ENCODE measurements at places on chromosomes 2 and 18.

DNA sequence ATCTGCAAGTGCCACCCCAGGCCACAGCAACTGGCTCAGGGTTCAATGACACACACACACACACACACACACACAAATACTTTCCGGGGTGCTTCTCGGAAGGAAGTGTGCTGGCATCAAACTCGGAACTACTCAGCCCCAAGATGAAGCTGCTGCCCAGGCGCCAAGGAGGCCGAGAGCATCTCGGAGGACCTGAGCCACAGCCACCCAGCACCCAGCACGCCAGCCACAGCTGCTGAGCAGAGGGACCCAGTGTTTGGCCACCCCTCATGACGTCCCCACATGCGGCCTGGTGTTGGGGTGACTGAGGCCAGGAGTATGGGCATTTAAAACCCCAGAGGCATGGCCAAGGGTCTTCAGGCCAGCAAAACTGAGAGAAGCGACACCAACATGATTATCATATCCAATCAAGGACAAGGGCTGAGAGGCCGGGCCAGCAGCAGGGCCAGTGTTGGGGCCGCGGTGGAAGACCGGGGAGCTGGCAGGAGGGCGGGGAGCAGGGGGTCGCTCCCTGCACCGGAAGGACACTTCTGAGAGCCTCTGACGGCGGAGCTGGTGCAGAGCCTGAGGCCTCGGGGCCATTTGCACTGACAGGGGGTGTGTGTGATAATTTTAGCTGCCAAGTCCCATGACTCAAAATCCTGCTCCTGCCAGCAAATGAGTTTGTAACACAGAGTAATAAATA is 61.8 kb downstream of the BIN1 start:
- no peak for DNase-seq

DNA sequence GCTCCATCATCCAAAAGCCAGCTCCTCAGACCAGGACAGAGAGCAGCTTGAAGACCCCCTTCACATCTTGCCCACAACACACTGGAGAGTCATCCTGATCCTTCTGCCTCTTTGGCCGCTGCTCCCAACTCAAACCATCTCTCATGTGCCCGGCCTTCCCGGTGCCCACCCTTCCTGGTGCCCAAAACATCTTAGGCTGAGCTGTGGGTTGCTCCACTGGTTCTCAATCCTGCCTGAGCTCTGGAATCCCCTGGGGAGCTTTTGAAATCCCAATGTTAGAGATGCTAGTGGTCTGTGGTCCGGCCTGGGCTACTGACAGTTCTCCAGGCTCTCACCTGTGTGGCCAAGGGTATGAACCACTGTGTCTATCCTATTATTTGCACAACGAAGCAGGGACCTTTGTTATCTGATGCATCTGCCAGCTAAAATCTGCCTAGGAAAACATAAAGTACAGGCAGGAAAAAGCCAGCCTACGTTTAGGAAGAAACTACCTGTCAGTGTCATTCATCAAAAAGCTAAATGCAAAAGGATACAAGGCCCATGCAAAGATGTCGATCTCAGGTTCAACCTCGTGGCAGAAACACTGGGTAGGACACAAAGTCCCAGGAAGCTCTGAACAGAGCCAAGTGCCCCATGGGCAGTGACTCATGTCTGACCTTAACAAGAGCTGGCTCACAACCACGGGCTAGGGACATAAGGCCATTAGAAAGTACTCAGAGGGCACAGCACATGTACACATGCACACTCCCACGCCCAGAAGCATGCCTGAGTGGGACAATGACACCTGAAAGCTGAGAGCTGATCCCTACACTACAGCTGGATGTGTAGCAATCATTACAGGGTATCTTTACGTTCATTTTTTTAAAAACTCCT is 30.8 kb downstream of the TBC1D8 start:
- no peak for DNase-seq

DNA sequence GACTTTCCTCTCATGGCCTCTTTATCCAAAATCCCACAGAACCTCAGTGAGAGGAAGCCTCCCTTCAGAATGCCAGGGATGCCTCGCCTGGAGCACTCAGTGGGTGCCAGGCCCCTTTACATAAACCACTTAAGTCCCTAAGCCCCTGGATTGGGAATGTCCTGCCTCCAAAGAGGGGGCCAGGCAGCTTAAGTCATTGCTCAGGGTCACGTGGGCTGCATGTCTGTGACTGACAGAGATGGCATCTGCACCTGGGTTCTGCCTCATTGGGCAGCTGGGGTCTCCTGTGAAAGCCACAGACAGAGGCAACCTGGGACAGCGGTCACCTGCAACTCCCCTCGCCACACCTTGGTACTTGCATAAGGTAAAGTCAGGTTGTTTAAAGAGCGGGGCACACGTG is 93.5 kb downstream of the MYT1L start:
- no peak for DNase-seq

DNA sequence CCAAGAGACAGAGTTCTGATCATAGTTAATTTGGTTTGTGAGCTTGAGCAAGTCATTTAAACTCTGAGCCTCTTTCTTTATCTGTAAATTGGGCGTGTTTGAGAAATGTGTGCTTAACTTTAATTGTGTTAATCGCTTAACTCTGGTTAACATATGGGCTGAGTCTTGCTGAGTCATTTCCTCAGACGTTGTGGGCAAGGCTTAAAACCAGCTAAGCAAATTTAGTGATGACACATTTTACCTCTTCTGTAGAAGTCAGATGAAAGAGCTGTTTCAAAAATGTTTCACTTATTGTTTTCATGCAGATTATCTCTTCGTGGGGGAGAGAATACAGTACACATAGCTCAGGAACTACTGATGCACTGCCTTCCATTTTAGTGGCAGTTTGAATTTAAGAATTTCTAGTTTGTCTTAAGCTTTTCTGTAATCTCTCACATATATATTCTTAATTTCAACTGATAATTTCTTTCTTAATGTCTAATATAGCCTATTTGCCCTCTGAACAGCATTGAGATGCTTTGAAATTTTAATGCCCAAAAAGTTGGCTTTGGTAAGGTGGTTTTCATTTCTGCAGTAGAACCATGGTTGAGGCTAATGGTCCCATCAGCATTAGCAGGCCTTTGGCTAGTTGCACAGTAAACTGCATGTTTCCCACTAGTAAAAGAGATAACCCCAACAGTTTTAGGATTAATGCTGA is 34.9 kb downstream of the RAB10 start:
- DNase-seq: peak; percentile 85

DNA sequence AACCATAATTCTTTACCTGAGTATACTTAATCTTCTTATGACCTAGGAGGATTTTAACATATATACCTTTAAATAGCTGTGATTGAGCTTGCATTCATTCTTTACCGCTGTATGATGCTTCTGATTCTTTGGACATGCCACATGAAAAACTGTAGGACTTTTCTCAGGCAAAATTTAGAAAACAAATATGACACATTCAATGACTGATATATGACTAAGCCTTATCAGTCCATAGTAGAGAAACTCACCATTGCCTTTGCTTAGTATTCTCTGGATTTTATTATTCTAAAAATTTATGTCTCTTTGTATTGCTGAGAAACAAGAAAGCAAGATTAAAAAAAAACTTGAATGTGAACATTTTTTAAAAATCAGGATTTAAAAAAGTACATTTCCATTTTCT is 3.7 kb downstream of the FAM171B start:
- no peak for DNase-seq

GRCh38 chr18:22417496-22418188 is at the start of gene CTAGE1:
Gene CTAGE1, minus strand, starts transcription at chr18:22417915. Its CDS starts 104 bp downstream, at chr18:22417811.
- no peak for DNase-seq

DNA sequence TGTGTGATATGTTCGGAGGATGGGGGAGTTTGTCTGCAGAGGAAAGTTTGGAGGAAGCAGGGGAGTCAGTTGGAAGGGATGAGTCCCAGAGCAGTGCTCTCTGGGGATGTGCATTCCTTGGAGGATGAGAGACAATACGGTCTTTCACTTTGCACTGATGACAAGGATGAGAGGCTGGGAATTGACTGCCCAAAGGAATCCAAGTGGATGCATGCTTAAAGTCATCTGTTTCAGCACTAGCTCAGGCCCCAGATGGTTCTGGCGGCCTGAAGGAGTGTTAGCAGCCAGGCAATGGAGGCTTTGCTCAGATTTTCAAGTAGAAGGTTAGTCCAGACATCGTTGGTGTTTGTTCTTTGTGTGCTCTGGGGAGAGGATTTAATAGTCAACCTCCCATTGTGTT is 100.2 kb downstream of the CRIM1 start:
- DNase-seq: no peak

DNA sequence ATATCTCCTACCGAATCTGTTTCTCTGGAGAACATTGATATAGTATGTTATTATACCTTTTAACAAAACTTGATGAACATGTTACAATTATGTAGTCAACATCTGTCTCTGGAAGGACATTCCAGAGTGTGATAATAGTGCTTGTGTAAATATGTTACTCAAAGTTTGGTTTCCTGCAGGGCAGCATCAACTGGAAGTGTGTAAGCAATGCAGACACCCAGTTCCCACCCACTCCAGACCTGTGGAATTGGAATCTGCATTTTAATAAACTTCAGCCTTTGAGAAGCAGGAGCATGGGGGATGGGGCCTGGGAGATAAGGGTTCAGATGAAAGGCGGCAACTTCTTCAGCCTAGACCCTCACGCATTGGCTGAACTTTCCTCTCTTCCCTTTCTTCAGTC is 398.9 kb downstream of the RND3 start:
- DNase-seq: no peak

DNA sequence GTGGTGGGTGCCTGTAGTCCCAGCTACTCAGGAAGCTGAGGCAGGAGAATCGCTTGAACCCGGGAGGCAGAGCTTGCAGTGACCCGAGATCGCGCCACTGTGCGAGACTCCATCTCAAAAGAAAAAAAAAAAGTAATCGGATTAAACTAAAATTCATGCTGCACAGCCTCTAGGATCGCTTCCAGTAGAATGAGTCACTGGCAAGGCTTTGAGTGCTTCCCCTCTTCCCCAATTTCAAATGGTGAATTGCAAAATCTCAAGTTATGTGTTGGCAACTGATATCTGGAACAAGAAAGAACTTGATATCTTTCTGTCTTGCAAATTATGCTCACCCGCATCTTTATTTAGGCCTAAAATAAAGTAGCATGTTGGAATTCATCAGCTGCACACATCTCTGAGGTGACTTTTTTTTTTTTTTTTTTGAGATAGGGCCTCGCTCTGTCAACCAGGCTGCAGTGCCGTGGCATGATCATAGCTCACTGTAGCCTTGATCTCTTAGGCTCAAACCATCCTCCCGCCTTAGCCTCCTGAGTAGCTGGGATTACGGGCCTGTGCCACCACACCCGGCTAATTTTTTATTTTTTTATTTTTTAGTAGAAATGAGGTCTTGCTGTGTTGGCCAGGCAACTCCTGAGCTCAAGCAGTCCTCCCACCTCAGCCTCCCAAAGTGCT is 12.7 kb downstream of the TTC39C start:
- no peak for DNase-seq

- DNase-seq: no peak
Observed at GRCh38 chr2:2850859-2851258, 519.8 kb upstream of the MYT1L start.

- no peak for DNase-seq
Observed at GRCh38 chr2:2731101-2731815, 400.2 kb upstream of the MYT1L start.

DNA sequence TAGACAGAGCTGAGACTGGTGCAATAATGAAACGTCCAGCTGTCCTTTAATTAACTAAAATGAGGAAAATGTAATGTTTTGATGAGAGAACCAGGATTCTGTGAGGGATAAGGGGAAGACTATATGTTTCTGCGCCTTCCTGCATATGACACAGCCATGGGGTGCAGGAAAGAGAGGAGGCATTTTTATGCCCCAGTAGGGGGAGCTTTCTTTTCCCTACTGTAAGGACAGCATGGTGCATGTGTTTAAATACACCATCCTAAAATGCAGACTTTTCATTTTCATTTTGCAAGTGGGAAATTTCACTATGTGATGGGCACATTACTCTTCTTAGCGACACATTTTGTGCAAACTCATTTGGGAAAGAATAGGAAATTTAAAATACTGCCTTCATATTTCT is 446.1 kb downstream of the ARHGAP15 start:
- DNase-seq: no peak

DNA sequence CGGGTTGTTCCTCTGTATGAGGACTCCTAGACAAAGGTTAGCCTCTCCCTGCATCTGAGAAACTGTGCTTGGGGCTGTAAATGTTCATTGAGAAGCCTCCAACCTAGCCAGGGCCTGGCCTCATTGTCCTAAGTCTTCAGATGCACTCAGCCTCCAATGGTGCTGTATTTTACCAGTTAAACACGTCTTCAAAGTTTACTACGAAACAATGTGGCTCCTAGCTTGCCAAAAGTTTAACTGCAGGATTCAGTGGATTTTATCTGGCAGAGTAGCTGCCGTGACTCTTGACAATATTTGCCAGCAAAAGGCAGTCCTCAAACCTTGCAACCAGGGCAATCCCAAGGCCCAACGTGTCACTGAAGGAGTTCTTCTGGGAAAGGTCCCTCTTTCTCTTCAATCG is 1.1 kb downstream of the PID1 start:
- no peak for DNase-seq

DNA sequence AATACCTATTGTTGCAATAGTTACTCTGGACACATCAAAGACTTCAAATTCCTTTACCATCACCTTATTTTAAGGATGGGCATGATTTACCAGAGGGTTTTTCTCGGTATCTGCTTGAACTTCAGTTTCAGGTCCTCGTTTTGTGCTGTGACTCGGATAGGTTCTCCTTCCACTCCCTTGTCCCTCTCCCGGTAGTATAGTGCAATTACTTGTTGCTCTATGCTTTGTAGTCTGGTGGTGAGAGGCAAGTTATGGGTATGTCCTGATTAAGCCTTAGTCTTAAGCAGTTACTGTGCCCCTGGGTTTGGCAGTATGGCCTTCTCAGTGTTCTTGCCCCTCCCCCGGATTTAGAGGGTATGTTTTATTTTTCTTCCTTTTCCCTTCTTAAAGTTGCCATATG is 96.6 kb downstream of the RHBDD1 start:
- DNase-seq: no peak

- no peak for DNase-seq
Observed at GRCh38 chr2:70480468-70480867, 73.2 kb downstream of the TGFA start.

- DNase-seq: no peak
Observed at GRCh38 chr2:158066046-158066713, 35.5 kb upstream of the UPP2 start.

GRCh38 chr2:99571954-99572353 is 82.1 kb upstream of the REV1 start:
- no peak for DNase-seq

Data from activated CD8-positive, alpha-beta memory T cell treated with anti-CD3 and anti-CD28 coated beads, Interleukin-2, amount 10 ng/mL, durations not matched to agents 7 days and 5 days (primary cell).